Astrocyte (in vitro differentiated cells and primary cell): ENCODE measurements at places on chromosomes 2 and 18.
A peak's percentile ranks its signal among the peaks of the same experiment; 100 is the strongest.

- DNase-seq: peak; percentile 49
These were observed 99.4 kb upstream of the EPHA4 start for GRCh38 chr2:221671515-221671914.

DNA sequence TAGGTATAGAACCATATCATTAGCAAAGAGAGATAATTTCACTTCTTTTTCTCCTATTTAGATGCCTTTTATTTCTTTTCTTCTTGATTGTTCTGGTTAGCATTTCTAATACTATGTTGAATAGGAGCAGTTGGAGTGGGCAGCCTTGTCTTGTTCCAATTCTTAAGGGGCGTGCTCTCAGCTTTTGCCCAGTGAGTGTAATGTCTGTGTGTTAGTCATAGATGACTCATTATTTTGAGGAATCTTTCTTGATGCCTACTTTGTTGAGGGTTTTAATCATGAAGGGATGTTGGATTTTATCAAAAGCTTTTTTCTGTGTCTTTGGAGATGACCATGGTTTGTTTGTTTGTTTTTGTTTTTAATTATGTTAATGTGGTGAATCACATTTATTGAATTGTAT lies 1453.1 kb upstream of the SLC39A10 start:
- DNase-seq: peak; percentile 11

DNA sequence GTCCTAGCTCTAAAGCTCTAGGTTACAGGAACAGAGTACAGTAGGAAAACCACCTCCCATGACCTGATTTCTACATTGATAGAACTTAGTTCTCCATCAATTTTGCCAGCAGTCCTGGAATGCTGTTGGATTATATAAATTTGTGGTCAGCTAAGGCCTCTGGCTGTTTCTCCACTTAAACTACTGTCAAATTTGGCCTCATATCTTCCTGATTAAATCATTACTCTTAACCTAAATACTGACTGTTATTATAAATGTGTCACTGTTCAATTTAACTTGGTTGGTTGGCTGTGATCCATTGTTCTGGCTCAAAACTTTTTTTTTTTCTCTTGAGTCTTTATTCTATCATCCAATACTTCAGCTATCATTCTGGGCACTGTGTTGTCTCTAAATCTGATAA lies 71.2 kb downstream of the TGFA start:
- DNase-seq: no peak

- no peak for DNase-seq
These were observed 41.7 kb downstream of the PLEKHM3 start for GRCh38 chr2:207983641-207984042.

GRCh38 chr18:63446266-63446665 lies 24.0 kb upstream of the VPS4B start:
- DNase-seq: no peak

- DNase-seq: no peak
These were observed 601.4 kb downstream of the ZEB2 start for GRCh38 chr2:143918465-143918989.

DNA sequence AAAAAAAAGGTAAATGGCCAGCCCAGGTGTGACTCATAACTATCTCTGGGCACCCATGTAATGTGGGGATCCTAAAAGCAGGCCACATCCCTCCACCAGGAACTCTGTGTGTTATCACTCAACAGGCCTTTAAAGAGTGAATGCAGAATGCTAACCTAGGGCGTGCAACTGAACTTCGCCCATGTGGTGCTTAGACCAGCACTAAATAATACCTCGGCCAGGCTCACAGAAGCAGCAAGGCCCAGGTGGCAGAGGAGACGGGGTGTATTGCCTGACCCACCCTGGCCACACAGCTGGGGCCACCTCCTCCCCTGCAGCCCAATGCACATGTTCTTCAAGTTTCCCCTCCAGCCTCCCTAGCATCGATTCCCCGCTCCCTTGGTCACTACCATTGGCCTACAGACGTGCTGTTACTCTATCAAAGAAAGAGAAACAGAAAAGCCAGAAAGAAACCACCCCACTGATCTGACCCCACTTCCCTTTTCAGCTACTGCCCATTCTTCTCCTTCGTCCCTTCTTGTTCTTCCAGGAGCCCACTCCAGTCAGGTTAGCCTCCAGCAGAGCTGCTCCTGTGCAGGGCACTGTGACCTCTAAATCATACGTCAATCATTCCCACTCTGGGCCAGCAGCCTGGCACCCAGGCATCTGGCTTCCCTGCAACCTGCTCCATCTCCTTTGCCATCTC lies 22.0 kb downstream of the FAM178B start:
- DNase-seq: no peak

DNA sequence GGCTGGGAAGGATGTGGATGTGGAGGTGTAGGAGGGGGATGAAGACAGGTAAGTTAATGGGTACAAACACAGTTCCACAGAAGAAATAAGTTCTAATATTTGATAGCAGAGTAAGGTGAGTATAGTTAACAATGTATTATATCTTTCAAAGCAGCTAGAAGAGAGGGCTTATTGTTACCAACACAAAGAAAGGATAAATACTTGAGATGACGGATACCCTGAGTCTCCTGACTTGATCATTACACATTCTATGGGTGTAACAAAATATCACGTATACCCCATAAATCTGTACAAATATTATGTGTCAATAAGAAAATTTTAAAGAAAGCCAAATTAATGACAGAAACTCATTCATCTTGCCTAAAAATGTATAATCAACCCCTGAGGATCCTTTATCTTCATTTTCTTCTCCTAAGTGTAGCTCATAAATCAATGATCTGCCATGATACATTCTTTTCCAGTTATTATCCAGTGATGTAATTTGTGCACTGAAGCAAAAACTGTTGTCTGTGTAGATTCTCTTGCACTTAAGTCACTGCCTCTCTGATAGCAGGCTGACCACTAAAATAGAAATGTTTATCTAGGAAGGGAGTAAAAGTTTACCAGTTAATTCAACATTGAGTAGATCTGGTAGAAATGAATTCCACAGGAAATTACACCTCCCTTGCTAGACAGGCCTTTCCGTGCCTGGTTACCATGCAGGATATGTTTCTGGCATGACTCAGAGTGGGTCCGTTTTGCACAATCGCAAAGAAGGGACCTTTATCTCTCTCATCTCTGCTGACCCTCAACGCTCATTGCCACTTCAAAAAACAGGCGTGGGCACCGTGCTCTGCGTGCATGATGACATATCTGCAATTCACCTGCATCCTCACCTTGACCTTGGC lies 249.7 kb upstream of the NCKAP5 start:
- peak; percentile 100 for DNase-seq

GRCh38 chr2:241064008-241064801 lies 37.9 kb downstream of the MTERF4 start:
- DNase-seq: no peak

DNA sequence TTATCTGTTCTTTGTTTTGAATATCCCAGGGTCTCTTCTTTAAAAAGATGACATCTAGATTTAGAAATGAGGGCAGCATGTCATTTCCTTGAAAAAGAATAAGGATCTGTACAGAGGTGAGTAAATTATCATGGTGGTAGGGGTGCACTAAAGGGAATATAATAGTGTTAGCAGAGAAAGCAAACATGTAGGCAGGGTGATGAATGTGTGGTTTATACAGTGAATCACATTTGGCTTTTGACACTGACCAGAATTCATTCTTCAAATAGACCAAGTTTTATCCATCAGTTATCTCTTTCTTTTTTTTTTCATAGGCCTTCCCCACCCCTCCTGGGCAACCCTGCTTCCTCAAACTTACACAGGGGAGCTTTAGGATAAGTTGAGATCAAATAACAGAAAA lies 184.5 kb upstream of the LRP1B start:
- peak; percentile 80 for DNase-seq

DNA sequence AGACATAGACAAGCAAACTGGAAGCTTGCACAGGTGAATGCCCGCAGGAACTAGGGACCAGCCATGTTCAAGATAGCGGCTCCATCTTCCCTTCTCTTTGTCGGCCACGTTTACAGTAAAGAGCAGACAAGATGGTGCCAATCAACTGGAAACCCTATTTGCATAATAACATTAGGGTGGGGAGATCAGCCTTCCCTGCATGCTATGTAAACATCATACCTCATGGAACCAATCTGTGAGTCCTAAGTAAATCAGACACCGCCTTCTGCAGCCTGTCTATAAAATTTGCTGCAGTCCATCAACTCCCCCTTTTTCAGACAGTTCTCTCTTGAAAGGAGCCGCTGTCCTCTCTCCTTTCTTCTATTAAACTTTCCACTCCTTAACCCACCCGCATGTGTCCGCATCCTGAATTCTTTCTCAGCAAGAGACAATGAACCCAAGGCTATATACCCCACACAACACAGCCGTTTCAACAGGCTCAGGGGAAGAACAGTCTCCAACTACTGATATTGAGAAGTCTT lies 384.4 kb downstream of the EIPR1 start:
- DNase-seq: no peak

GRCh38 chr18:6652098-6652497 lies 77.4 kb upstream of the ARHGAP28 start:
- DNase-seq: no peak

DNA sequence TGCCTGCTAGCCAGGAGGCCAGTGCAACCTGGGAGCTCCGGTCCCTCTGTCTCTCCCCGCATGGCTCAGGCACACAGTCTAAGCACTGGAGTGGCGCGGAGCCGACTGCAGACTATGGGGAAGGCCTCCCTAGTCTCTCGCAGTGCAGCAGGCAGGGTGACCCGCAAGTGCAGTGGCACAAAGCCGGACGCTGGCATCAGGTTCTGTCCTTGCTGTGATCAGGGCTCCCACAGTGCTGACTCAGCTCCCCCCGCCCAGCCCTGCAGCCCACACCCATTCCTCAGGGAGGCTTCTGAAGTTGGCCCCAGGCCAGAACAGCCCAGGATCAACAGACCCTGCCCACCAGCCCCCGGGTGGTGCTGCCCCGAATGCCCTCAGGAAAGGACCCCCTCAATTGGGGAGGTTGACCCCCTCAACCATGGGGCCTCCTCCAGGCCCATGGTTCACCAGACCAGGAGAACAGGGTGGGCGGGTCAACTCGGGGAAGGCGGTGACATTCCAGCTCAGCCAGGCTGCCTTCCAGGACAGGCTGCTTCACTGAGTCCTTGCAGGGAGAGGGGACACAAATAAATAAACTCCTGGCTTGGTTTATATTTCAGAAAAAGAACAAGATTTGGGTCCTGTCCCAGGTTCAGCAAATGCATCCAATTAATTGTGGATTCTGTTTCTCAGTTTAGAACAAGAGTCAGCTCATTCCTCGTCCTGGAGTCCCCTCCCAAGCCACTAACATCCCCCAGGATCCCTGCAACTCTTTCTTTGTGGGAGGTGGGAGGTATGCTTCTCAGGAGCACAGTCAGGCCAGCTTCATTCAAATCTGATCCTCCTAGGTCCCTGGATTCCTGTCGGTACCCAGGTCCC lies 12.2 kb downstream of the BIN1 start:
- peak; percentile 31 for DNase-seq

- DNase-seq: no peak
These were observed 137.4 kb downstream of the IKZF2 start for GRCh38 chr2:213013979-213014378.

DNA sequence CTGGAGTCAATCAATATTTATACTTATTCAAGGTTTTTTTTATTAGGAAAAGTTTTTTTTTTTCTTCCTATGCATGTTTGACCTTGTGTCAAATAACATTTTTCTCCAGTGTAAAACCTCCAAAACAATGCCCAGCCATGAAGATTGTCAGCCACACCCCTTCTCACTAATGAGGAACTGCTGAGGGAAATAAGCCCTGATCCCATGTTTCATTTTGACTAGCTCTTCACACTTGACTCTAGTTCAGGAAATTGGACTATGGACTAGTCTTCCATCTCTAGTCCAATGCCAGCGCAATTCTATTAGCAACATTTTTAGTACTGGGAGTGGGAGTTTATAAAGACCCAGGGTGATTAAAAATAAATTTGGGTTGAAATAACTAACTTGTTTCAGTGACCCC lies 275.6 kb upstream of the CXCR4 start:
- DNase-seq: no peak

DNA sequence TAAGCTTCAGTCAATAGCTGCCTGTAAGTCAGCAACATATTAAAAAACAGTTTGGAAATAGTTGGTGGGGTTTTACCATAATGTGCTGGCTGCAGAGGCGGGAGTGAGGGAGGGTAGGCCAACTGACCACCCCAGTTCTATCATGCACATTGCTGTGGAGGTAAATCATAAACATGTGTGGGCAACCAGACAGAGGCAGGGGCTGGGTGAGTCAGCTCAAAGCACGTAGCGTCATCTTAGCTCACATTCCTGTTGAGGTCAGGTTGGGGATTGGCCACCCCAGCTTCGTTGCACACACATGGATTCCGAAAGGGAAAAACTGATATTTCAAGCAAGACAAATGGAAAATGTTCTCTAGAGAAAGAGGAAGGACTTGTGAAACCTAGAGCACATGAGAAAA lies 19.5 kb downstream of the GPR45 start:
- peak; percentile 99 for DNase-seq

GRCh38 chr2:58158481-58158880 lies 82.6 kb downstream of the FANCL start:
- DNase-seq: peak; percentile 29

DNA sequence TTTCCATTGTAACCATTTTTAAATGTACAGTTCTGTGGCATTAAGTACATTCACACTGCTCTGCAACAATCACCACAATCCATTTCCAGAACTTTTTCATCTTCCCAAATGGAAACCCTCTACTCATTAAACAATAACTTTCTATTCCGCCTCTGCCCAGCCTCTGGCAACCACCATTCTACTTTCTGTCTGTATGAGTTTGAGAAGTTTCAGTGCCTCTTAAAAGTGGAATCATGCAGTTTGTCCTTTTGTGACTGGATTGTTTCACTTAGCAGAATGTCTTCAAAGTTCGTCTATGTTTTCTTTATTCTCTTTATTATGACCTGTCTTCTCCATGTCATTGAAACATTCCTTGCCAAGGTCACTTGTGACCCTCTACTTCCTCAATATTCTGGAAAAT lies 22.0 kb upstream of the PELI1 start:
- no peak for DNase-seq

GRCh38 chr18:51621864-51622160 lies 424.3 kb upstream of the MEX3C start:
- no peak for DNase-seq

GRCh38 chr18:75064513-75064905 lies 144.4 kb downstream of the PTGR3 start:
- no peak for DNase-seq

- DNase-seq: peak; percentile 87
These were observed 185.8 kb downstream of the ANKRD44 start for GRCh38 chr2:197124639-197125390.

GRCh38 chr18:63339920-63340484 lies 20.4 kb upstream of the BCL2 start:
- no peak for DNase-seq

GRCh38 chr2:62486439-62486765 lies 19.6 kb downstream of the TMEM17 start:
- DNase-seq: no peak

DNA sequence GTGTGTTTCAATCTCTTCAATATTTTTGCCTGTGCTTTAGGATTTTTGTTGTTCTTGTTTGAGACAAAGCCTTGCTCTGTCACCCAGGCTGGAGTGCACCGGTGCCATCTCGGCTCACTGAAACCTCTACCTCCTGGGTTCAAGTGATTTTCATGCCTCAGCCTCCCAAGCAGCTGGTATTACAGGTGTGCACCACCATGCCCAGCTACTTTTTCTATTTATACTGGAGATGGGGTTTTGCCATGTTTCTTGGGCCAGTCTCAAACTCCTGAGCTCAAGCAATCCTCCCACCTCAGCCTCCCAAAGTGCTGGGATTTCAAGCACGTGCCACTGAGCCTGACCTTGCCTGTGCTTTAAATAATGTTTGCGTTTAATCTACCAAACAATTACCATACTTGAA lies 43.1 kb upstream of the DOK6 start:
- DNase-seq: no peak

GRCh38 chr2:170911314-170911889 lies 17.7 kb upstream of the GORASP2 start:
- no peak for DNase-seq

- DNase-seq: no peak
These were observed 1.0 kb downstream of the NAB1 start for GRCh38 chr2:190649798-190650390.
